ENCODE measurements at places on chromosomes 3 and 15.

DNA sequence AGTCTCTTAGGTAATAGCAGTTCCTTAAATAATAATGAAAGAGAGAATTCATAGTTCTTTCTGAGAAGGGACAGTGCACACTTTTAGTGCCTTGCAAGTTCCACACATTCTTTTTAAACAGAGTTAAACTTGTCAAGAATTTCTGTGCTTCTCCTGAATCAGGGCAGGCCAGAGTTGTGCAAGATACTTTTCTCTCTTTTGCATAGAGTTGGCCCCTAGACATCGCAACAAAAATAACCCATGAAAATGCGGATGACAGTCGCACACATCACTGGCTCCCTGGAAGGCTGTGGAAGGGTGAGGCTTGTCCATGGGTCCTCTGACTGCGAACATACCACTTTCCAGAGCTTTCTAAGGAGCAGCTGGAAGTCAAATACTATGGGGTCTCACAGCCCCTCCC is 40.1 kb downstream of the FBLN2 start:
- no peak for DNase-seq

- DNase-seq: peak; percentile 39
These were observed 491.7 kb upstream of the AGTR1 start for GRCh38 chr3:148205977-148206376.

DNA sequence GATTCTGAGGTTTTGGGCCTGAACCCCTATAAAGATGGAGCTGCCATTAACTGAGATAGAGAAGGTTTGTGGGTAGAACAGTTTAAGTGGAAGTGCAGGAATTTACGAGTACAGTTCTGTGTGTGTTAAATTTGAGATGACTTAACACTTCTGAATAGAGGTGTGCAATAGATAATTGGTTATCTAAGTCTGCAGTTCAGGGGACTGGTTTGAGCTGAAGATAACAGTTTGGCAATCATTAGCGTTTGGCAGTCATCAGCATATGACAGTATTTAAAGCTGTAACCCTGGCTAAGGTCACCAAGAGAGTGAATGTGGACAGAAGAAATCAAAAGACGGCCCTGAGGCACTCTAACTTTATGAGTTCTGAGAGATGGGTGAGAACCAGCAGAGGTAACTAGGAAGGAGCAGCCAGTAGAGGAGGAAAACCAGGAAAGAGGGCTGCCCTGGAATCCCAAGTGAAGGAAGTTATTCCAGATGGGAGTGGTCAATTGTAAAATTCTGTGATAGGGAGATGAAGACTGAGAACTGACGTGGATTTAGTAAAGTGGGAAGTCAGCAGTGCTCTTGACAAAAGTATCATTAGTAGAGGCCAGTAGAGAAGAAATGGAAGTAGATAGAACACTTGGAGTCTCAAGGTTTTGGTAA is 8.1 kb downstream of the MYNN start:
- no peak for DNase-seq

- no peak for DNase-seq
These were observed 41.2 kb downstream of the KLF13 start for GRCh38 chr15:31367730-31368344.

DNA sequence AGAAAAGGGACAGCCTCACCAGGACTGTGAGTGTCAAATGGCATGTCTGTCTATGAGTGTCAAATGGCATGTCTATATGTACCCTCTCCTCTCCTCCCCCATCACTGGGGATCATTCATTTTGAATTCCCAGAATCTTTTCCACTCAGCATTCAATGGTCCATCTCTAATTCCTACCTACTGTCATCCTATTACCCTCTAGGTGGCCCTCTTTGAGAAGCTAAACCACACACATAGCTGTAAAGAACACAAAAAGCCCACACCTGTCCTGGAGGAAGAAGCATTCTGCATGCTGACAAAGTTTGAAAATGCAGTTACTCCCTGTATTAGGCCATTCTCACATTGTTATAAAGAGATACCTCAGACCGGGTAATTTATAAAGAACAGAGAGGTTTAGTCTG is 46.2 kb upstream of the PYDC2 start:
- DNase-seq: no peak

DNA sequence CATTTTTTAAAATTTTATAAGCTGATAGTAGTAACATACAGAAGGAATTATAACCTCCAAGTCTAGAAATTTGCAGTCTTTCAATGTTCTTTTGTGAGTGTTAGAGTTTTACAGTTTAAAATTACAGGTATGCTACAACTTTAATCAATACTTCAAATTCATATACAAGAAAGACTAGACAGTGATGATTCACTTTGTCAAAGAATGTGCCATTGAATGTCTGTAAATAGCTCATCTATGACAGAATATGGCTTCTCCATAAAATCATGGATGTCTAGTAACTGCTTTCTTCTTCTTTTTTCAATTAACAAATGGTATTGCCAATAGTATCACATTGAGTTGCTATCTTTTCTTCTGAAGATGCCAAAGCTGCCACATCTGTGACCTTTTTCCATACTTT is 4.1 kb upstream of the TSC22D2 start:
- no peak for DNase-seq

DNA sequence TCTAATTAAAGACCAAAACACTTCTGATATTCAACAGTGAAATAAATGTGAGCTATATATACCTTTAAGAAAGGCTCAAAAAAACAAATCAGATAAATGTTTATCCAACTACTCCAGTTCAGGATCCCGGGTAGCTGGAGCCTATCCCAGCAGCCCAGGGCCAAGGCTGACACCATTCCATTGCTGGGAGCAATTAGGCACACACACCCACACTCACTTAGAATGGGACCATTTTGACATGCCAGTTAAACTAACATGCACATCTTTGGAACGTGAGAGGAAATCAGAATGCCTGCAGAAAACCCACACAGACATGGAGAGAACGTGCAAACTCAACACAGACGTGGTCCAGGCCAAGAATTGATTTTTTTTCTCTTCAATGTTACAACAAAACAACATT is 30.0 kb upstream of the PLSCR4 start:
- peak; percentile 63 for DNase-seq

DNA sequence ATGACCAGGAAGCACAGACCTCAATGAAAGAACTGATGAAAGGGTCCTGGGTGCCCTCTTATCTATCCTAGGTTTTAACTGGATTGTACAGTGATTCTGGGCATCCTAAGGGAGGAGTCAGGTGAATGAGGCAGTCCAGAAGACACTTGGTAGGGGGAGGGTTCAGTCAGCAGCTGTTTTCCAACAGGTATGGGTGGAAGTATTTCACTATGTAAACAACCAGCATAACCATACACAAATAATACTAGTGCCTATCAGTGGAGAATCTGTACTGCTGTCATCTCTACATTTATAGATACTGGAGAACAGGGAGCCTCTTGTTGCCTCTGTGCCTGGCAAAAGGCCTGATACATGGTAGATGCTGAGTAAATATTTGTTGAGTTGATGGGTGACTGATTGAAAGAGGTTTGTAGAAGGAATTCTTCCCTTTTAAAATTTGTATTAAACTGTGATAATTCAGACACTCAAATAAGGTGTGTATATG is 328.5 kb downstream of the RBMS3 start:
- DNase-seq: no peak

DNA sequence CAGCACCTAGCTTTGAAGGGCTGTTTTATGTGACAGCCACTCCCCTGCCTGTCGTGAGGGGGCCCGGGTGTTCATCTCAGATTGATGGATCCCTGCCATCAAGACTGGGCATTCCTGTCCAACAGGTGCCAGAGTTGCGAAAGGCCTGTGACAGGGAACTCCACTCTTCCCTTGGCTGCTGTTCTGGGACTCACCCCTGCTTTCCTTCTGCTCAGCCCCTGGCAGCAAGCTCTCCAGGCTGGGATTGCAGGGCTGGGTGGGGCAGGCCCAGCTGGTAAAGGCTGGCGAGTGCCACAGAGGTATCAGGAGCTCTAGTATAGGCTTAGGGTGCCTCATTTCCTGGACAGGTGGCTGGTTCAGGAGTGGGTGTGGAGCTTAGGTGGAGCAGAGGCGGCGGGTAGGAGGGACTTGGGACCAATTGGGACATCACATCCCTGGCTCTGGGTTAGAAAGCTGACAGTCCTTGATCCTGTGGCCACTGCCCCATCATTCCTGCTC is at the start of gene PLA2G4B:
TSS of gene PLA2G4B (plus strand) at position 448 of the 498 bp plus-strand sequence. CDS start 67 bp downstream, outside the sequence.
- DNase-seq: no peak

DNA sequence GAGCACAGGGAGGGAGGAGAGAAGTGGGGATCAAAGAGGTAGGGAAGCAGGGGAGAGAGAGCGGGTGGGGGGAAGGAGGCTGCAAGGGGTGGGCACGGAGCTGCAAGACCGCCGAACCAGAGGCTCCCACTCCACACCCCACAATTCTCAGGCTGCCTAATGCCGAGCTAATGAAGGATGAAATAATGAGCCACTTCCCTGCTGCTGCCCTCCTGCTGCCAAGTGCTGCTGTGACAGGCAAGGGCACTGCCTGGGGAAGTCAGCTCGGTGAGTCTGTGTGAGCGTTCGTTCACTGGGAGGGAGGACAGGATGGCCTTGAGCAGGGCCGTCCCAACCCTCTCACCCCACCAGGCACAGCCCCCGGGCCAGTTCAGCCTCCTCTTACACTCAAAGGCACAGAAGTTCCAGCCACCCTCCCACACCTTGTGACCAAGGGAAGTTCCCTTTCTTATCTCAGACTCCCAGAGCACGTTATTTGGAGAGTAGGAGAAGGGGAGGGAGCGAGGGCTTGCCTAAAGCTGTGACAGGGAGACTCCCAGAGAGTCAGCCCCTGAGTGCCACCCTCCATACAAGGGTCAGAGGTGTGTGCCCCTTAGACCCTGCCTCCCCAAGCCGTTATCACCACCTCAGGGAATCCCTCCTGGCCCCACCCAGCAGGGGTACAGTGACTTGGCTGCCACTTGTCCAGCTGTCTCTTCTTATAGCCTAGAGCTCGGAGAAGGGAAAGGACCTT is 12.4 kb downstream of the GLYCTK start:
- DNase-seq: peak; percentile 19

- no peak for DNase-seq
These were observed 168.4 kb upstream of the ARRDC4 start for GRCh38 chr15:97791824-97792792.

DNA sequence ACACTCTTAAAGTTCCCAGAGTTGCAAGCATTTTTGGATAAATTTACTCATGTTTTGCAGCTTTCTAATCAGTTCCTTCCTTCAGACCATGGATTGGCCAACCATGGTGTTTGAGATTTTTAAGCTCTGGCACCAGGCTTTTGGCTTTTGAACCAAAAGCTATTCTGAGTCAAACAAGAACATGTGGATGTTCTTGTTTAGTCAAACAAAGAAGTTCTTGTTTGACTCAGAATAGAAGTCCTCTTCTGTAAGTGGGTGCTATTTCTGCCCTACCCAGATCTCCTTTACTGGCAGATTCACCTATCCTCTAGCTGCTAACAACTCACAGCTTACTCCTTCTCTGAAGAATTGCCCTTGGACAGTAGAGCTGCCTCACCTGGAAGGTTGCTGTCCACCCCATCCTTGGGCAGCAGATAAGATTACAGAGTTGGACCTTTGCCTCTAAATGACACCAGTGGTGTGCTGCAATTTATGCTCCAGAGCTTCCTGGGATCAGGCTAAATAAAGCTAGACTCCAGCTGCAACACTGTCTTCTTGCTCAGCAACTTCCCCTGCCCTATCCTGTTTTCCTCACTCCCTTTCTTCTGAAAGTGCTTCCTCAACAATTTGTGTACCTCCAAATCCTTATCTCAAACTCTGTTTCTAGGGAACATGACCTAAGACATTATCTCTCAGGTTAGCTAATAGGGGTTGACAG is 65.6 kb downstream of the COL6A6 start:
- DNase-seq: no peak

- no peak for DNase-seq
These were observed 2.0 kb upstream of the PAK2 start for GRCh38 chr3:196737655-196738054.

GRCh38 chr15:29162411-29162810 is 107.2 kb downstream of the NSMCE3 start:
- no peak for DNase-seq

DNA sequence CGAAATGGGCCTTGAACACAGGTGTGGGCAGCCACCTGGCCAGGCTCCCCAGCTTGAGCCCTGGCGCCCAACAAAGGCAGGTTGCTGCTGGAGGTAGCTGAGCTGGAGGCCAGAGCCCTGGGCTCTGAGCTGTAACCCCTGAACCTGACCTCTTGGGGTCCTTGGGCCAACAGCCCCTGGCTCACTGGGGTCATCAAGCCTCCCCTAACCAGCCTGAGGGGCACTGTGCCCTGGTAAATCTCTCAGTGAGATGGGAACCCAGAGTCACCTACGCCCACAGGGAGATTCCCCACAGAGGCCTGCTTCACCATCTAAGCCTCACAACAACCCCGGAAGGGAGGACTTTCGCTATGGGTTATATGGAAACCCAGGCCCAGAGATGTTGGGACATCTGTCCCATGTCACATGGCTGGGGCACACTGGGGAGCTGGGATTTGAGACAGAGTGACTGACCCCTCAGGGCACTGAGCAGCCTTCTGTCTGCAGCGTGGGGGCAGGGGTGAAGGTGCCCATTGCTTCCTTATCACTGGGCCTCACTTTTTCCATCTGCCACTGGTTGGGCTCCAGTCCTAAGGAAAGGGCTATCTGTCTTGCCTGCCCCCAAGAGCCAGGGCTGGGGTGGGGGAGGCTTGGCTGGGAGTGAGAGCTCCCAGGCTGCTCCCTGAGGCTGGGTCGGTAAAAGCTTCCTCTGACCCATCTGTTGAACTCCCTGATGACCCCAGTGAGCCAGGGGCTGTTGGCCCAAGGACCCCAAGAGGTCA is 59.1 kb downstream of the IQSEC1 start:
- DNase-seq: no peak

All from fibroblast of skin of right quadriceps (primary cell).